H4 (cell line): ENCODE measurements at places on chromosomes 2 and 18. TPM values are rescaled to one million over a fixed set of nuclear protein-coding genes. Genes with fewer than 3 reads are reported as not detected.

- DNase-seq = peak; percentile 23
These were observed 459.8 kb downstream of the METTL4 start for GRCh38 chr18:2111456-2111855.

GRCh38 chr2:1937066-1937465, 192.8 kb upstream of the PXDN start:
- no peak for DNase-seq

DNA sequence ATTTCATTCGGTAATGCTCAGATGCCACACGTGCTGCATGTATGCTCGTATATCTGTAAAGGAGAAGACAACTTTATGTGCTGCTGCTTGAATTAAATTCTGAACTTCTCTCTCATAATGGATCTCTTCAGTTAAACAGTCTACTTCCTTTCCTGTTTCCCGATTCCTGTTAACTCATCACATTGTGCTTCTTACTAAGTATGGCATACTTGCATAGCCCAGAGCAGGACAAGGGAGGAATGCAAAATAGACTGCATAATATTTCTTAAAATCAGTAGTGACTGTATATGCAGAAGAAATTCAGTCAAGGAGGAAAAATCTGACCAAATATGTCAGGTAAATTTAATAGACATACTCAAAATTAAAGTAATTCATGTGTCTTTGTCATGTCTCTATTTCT, 23.9 kb upstream of the LNPK start:
- DNase-seq = no peak

- DNase-seq = peak; percentile 60
These were observed 648 bp downstream of the ARID5A start for GRCh38 chr2:96537066-96537733.

DNA sequence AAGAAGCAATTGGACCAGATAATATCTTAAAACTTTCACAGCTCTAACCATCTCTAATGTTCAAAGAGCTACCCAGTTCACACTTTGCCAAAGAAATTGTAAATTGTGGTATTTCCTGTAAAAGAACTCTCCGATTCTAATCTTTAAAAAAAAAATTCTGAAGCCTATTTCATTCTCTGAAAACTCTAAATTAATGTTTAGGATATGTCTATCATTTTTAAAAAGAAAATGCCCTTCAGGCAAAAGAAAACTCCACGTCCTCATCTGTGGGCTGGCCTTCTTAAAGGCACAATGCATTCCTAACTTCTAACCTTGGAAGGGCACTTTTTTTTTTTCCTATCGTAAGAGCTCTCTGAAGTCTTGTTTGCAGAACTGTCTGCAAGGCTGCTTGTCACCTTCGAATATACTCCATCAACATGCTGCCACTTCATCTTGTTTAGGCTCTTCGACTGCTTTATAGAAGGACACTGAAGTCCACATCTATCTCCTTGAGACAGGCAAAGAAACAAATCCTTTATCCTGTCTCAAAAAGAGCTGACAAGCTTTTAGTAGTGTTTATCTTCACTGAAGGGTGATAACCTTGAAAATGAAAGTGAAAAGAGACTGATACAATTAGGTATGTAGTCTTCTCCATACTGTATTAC, 124.3 kb upstream of the SLC39A10 start:
- DNase-seq = peak; percentile 19

DNA sequence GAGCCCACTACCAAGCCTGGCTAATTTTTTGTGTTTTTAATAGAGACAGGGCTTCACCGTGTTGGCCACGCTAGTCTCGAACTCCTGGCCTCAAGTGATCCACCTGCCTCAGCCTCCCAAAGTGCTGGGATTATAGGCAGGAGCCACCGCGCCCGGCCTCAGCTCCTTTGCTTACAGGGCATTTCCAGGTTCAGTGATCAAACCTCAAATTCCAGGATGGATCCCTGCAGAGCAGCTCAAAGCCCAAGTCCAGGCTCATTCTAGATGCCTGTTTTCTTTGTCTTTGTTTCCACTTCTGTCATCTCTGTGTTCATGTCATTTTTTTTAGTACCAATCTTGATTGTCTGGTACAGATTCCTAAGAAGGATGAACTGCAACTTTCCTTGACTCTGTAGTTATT, 41.9 kb downstream of the TNFRSF11A start:
- no peak for DNase-seq

The RTP5 gene
- not detected in 2 replicates for total RNA-seq

DNA sequence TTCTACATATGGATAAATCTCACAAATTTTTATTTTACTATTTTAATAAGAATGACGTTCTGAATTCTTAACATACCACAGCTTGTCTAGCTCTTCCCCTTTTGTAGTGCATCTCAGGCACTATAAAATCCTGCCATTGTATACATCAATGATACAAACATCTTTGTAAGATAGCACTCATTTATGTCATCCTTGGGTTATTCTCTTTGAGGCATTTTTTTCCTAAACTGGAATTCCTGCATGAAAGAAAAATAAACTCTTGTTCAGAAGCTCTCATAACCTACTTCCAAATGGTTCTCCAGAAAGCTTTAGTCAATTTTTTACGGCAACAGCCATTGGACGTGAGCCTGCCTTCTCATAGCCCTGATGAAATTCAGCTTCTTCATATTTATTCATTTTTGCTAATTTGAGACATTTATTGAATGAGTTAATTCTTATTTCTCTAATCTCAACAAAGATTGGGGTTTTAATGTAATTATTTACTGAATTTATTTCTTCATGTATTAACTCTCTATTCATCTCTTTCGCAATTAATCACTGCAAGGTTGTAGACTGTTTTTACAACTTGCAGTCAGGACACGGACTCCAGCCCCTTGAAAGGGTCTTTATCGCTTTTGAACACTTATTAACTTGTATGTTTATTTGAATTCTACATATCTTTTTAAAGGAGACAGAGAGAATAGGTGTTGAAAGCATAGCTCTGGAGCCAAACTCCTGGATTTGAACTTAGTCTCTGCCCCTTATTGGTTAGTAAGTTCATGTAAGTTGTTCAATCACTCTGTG, 57.6 kb upstream of the PARD3B start:
- DNase-seq = no peak

The SLC9A2 gene
- total RNA-seq = 0.12 and 0.19 TPM in 2 replicates

DNA sequence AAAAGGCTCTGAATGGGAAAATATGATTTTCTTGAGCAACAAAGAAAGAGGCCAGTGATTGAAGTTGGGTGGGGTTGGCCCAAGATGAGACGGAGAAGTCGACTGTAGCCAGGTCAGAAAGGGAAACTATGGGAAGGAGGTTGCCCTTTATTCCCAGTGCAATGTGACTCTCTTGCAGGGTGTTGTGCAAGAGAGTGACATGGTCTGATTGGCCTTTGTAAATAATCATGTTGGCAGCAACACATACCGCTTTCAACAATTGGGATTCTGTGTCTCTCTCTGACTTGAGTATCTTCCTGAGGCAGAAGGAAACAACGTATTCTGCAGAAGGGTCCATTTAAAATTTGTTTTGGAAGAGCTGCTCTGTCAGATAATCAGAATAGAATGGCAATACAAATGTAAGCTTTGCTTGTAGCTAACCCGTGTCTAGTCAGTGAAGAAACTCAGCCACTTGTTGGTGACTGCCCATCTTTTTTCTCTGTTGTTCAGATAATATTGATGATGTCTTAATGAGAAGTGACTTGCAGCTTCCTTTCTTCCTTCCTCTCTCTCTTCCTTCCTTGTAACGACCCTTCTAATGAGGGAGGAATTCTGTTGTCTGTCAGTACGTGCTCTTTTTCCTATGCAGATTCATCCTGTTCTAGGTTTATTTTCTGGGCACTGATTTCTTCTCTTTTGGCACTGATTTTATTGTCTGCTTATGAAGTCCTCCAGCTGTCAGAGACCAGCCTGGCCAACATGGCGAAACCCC, 311.0 kb upstream of the FAM98A start:
- no peak for DNase-seq

DNA sequence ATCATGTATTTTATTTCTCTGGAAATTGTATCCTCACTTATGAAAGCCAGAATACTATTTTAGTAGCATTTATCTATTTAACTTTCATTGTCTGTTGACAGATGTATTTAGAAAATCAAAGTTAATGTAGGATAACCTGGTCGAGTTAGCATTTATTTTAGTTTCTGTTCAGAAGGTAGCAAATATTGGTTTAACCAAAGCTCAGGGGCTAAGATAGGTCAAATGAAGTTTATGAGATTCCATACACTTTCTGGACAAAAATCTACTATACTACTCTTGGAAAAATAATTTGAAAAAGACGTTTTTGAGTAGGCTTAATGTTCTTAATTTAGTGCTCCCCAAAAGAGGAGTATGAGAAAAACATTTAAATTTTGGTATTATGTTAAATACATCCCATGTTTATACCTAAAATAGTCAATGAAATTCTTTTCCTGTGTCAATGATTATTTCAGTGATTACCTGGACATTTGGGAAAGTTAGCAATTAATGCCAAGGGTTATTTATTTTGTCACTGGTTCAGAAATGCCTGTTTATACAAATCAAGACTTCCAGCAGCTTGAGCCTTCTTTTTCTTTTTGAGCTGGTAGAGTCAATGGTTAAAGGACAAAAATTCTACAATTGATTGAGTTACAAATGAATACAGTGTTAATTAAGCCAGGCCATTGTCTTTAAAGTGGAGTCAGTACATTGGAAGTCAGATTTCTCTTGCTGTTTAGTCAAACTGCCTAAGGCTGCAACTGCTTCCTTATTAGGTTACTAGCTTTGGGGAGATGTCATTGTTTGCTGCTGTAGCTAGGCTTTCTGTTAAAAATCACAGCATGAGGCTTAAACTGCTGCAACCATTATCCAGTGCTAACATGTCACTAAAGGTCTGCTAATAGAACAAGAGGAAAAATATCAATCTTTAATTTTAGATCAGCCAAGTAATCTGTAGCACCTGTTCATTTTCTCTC, 182.3 kb downstream of the CAMKMT start:
- no peak for DNase-seq

DNA sequence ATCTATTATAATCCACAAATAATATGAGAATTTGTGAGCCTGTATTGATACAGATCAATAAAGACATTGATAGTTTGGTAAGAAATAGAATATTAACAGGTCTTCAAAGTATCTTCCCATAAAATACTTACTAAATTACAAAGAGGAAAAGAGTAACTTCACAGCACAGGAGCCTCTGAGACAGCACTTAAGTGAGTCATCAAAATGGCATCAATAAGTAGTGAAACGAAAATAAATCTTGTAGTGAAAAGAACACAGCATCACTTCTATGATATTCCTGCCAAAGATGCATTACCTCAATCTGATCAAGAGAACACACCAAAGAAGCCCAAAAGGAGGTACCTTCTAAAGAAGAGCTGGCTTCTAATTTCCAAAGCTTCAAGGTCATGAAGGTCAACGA, 116.4 kb downstream of the CBLN2 start:
- peak; percentile 32 for DNase-seq

The KCNIP3 gene
- total RNA-seq = 4.3 and 6.1 TPM in 2 replicates

- no peak for DNase-seq
These were observed 64.6 kb upstream of the CDCA7 start for GRCh38 chr2:173290046-173290445.

The PLB1 gene
- 0.10 and 0.21 TPM in 2 replicates for total RNA-seq

DNA sequence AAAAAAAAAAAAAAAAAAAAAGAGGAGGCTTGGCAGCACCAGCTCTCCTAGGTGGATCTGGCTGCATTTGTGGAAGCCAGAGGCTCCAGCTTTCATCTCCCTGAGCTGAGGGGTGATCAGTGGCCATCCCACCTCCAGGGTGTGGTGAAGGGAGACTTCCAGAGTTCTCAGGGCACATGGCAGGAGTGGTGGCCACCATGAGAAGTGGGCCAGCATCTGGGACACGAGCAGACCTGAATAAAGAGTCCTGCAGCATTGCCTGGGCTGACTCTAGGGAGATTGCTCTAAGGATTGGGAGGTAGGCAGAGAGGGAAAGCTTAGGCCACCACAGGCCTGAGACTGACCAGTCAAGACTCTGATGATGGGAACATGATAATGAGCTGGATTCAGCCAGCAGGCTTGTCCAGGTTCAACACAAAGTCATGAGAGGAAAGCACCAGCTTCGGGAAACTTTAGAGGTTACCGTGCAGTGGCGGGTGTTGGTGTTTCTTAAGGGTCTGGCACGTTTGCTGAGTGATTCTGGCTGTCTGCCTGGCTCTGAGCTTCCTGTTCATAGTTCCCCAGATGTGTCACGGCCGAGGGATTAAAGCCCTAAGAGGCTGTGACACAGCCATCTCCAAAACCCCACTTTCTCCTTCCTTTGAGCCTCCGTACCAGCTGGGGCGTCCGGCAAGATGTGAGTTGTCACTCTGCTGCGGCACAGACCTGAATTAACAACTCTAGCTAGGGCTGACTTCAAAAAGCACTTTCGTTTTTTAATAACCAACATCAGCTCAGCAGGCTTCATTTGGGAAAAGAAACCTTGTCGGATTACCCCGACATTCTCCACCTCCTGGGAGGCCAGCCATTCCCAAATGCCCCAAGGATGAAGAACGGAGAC, 38.3 kb upstream of the IL1R1 start:
- peak; percentile 82 for DNase-seq

DNA sequence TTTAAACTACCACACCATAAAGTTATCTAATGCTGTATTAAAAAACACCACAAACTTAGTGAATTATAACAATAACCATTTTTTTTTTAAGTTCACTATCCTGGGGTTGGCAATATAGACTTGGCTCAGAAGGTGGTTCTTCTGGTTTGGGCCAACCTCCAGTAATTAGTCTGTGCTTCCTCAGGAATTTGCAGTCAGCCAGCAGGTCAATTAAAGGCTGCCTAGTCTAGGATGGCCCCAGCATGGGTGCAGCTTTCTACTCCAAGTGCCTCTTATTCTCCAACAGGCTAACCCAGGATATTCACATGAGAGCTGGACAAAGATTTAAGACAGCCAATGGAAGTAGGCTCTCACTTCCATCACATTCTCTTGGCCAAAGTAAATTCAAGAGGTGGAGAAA, 379.1 kb upstream of the FIGN start:
- DNase-seq = no peak

GRCh38 chr18:45976974-45977373, 9.8 kb upstream of the EPG5 start:
- no peak for DNase-seq

- DNase-seq = no peak
These were observed 7.7 kb downstream of the KCNF1 start for GRCh38 chr2:10919410-10919770.

DNA sequence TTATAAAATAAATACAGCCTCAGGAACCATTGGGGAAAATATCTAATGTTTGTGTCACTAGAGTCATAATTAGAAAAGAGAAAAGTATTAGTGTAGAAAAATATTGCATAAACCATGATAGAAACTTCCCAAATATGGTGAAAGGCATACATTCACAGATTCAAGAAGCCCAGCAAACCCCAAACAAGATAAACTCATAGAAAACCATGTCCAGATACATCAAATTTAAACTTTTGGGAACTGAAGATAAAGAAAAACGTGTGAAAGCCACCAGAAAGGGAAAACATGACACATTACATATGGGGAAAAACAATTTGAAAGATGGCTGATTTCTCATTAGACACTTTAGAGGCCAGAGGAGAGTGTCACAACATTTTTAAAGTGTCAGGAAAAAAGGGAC, 236.5 kb upstream of the FN1 start:
- no peak for DNase-seq

GRCh38 chr2:227906991-227907390, 35.6 kb downstream of the DAW1 start:
- DNase-seq = no peak

DNA sequence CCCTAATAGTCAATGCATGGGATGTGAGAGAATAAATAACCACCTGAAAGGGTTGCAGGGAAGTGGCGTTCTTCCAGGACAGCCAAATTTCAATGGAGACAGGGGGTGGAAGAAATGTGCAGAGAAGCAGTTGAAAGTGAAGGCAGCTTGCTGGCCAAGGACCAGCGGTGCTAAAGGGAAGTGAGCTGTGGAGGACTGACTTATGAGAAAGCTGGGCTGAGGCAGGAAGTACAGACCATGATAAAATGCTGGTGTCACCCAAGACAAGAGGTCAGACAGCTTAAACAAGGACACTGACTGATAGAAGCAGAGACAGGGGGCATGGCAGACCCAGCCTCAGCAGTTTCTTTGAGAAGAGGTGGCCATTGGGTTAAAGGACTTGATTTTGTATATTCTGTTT, 106.7 kb downstream of the DTNB start:
- no peak for DNase-seq
